Sciatic nerve (tissue), 2 donors: ENCODE measurements at places on chromosomes 2 and 18. TPM values are rescaled to one million over a fixed set of nuclear protein-coding genes. Genes with fewer than 3 reads are reported as not detected.

DNA sequence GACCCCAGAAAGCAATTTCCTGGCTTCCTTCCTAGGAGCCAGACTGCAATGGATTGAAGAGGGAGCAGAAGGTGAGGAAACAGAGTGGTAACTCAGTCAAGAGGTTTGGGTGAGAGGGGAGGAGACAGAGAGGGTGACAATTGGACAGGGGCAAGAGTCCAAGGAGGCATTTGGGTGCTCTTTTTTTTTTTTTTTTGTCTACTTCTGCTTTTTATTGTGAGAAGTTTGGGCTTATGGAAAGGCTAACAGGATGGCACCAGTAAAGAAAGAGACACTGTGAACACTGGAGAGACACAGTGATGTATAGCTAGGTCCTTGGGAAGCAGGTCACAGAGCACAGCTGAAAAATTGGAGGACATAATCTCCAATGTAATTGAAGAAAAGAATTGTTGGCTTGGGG, 25.0 kb downstream of the CYBRD1 start:
- DNase-seq = no peak

DNA sequence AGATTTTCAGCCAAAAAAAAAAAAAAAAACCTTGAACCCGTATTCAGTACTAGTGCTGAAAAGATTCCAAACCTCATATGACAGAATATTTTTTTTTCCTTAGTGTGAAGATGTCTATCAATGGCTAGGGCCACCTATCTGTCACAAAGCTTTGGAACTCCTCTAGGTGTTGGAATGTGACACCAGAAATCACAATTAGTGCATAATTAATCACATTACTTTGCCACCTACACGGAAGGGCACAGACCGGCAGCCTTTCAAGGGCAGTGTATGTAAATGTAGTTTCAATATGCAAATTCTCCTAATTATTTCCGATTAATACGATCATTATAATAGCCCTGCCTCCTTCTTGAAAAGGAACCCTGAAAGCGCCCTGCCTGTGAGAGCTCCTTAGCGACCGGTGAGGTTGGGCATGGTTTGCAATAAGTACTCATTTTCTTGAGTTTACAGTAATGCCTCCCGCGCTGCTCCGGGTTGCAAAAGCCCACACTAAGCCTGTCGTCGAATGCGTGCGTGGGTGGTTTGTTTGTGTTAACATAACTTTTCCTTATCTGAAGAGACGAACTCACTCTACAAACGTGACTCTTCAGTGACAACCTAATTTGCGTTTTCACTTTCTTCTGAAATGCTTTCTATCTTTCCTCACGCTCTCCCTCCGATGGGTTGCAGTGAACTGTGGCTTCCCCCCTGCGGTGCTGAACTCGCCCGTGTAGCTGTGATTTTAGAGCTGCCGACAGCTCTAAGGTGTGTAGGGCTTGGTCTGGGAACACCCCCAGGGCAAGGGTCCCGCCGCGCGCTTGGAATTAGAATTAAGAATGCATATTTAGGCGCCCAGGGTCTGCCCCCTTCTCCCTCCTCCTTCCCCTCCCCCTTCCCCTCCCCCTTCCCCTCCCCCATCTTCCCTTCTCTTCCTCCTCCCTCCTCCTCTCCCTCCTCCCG, 765 bp upstream of the ID2 start:
- DNase-seq = peak; percentile 81

GRCh38 chr2:208529796-208530195, 123.2 kb downstream of the PTH2R start:
- DNase-seq = no peak

The MLPH gene
- 25.5 TPM for total RNA-seq

The SDC1 gene
- total RNA-seq = 0.98 TPM

The SEPTIN10 gene
- total RNA-seq = 135 TPM

GRCh38 chr2:118496870-118497611, 350.4 kb downstream of the EN1 start:
- DNase-seq = no peak
